Calu3 (cell line): ENCODE measurements at places on chromosomes 13 and 19. TPM values are rescaled to one million over a fixed set of nuclear protein-coding genes. Genes with fewer than 3 reads are reported as not detected.

- no peak for DNase-seq
Measured at GRCh38 chr19:55590617-55591016, 8.7 kb downstream of the FIZ1 start.

- DNase-seq, result peak; percentile 24
Measured at GRCh38 chr19:50432221-50433028, at the start of gene MYBPC2. Gene MYBPC2 (plus strand): TSS chr19:50432892. CDS start chr19:50432954, 62 bp downstream.

DNA sequence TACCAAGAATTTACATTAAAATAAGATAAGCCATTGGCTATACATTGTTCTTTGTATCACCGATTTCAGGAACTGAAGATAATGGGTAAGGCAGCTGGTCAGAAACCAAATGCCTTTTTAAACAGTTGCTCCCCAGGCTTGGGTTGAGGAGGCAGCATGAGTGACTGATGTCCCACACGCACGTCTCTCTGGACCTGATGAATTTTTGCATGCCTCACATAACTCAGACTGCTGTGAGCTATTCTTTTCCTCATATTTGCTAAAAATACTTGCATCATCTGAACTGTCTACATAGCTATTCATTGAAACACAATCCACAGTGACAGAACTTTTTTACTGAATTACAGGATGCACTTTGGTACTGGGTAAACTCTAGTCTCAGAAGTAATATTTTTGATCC lies 123.6 kb upstream of the MAB21L1 start:
- DNase-seq, result no peak

- no peak for DNase-seq
Measured at GRCh38 chr19:28934631-28935030, 278.3 kb downstream of the UQCRFS1 start.

PRR19 gene
- total RNA-seq, result 1.7 and 2.4 TPM in 2 replicates

KCNN1 gene
- not detected in 2 replicates for total RNA-seq

PRX gene
- 1.6 and 1.8 TPM in 2 replicates for total RNA-seq
